EL (cell line): ENCODE measurements at places on chromosomes 16 and 17.

DNA sequence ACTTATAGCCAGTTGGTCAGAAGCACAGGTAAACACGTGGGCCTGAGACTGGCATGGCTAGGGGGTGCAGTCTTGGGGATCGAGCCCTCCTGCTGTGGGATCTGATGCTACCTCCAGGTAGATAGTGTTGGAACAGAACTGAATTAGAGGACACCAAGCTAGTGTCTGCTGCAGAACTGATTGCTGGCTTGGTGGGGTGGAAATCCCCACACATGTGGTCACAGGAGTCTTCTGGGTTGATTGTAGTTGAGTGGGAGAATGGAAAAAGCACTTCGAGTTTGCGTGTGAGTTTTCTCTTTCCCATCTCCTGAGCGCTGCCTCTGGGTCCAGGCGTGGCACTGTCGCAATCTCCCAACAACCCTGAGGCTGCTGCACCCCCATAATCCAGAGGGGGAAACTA lies 8.0 kb upstream of the SPATA32 start:
- DNase-seq = no peak

GRCh38 chr16:787321-787966 lies 737 bp downstream of the RPUSD1 start:
- DNase-seq = no peak

- DNase-seq = no peak
Observed at GRCh38 chr16:73122604-73123391, 74.9 kb upstream of the ZFHX3 start.

DNA sequence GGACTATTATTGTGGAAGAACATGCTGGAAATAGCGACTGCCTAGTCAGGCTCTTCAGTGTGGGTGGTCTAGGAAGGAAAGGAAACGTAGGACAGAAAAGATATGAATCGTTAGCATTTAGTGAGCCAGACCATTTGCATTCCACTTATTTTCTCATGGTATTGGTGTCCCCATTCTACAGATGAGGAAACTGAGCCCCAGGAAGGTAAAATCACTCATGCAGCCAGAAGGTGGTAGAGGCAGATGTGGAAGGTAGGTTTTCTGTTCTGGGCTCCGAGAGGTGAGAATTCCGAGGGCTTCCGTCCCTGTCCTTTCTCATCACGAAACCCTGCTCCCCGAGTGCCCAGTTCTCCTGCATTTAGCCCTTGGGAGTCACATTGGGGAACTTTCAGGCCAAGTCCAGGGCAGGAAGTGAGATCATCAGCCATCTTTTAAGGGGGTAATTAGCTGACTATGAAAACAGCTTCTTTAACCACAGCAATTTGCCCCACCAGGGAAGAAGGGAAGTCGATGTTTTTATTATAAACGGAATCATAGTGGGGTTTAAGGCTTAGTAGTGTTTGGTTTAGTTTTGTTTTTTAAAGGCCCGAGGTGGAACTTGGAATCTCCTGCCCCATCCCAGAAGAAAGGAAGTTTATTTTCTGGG lies 110.7 kb upstream of the IRX3 start:
- DNase-seq = peak; percentile 79

DNA sequence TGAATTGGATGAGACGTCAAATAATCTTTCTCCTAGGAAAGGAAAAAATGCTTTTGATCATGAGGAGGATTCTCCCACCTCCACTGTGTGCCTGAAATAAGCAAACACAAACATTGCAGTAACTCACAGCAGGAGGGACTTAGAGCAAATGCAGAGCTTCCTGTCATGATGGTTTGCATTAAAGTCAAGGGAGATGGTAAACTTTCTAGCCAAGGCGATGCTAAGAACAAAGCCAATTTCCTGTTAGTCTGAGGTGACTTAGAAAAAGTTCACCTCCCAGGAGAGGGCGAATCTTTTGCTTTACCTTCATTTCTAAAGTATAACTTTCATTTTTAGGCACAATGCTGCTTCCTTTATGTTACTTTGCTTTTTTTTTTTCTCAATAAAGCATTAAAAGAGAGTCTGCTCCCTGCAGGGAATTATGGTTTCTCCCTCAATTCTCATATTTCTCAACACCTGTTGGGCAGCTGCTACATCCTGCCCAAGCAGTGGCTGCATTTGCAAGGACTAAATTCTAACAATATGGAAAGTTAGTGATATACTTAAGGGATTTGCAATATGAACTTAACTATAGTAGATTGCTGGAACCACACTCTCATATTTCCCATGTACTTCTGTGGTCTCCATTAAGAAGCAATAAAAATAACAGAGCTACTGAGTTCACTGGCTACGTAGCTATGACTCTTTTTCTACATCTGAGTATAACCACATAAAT lies 175.6 kb downstream of the PCTP start:
- no peak for DNase-seq

DNA sequence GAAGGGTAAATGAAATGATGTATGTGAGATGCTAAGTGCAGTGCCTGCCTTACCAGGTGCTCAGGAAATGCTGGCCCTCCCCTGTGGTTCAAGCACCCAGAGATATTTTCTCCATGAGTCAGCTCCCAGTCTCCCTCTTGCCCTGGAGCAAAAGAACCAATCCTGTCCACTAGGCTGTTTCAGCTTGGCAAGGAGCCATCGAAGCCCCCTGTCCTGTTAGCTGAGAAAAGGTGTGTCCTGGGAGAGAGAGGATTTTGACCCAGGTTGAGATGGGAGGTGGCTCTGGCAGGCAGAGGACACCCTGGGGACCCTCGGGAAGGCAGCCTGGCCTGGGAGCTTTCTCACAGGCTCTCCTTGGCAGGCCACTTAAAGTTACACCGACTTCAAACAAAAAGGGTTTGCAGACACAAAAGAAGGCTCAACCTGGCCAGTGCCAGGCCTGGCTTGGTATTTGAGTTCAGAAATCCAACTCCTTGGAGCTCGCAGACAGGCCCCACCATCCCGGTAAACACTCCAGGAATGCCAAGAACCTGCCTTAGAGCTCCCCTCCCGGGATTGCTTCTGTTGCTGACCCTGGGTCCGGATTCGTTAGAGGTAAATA lies 29.6 kb downstream of the NTN1 start:
- peak; percentile 49 for DNase-seq

GRCh38 chr16:87800497-87800896 lies 34.7 kb upstream of the KLHDC4 start:
- DNase-seq = no peak

- DNase-seq = no peak
Observed at GRCh38 chr16:19883296-19883965, 1.2 kb downstream of the GPRC5B start.

- no peak for DNase-seq
Observed at GRCh38 chr17:50192144-50192617, 9.2 kb downstream of the COL1A1 start.

GRCh38 chr16:50323335-50324011 lies 45.3 kb downstream of the BRD7 start:
- DNase-seq = peak; percentile 48

DNA sequence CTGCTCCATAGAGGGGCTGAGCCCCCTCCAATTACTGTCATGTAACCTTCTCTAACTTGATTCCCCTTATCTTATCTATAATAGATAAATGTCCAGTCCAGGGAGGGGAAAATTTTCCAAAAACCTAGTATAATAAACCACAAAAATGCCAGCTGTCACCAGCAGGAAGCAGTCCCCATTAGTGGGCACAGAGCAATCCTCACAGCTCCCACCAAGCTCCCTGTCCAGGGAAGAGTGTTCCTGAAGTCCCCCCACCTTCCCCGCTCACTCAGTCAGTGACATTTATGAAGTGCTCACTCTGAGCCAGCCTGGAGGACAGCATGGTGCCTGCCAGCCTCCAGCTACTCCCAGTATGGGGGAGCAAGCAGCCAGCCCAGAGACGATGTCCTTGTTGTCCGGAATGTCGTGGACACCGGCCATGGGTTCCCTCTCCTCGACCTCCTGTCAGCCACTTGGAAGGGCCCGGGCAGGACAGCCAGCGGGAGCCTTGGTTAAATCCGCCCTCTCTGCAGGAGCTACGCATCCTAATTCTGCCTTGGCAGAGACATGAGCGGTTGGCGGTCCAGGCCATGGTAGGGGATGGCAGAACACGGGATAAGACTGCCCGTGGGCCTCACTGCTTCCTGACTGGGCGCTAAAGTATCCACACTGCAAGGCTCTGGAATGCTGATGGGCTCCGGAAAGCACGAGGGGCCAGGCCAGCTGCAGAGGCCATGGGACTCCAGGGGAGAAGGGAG lies 102.0 kb upstream of the CDH5 start:
- no peak for DNase-seq

DNA sequence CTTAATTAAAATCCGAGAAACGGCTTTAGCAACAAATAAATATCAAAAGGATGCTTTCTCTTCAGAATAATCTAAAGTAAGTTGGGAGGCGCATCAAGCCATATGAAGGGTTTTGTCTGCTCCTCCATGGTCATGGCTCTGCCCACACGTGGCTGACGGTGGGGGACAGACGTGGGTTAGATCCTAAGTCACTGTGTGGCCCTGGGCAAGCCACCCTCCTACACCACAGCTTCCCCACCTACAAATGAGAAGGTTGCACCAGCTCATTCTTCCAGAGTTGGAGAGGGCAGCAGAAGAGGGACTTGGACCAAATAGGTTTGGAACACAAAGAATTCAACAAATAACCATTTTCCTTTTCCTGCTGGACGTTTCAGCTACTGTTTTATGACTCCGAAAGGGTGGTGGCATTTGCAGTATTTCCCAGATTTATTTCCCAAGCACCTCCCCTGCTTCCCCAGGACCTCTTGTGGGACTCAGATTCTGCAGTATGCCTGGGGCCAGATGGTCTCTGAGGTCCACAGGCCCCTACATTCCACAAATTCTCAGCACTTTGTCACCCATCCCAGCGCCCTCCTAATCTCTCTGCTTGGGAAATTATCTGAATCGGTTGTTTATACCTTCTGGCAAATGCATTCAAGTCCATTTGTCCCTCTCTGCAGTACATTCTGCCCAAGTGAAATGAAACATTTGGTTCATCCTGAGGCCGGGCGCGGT lies 17.8 kb downstream of the LRRC75A start:
- peak; percentile 88 for DNase-seq

DNA sequence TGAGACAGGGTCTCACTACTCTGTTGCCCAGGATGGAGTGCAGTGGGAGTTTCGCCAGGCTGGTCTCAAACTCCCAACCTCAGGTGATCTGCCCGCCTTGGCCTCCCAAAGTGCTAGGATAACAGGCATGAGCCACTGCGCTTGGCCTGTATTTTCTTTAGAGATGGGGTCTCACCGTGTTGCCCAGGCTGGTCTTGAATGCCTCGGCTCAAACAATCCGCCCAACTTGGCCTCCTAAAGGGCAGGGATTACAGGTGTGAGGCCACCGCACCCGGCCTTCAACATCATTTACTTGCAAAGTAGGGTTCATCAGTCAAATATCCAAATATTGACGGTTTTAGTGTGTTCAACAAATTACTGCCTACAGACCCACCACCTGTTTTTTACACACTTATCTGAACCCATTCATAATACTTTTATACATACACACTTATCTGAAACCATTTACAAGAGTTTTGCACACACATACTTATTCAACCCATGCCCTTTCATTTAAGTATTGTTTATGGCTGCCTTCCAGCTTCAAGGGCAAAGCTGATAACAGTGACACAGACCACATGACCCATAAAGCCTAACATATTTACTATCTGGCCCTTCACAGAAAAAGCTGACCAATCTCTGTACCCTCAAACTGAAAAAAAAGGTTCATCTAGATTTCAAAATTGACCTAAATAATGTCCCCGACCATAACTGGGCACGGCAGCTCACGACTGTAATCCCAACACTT lies 11.9 kb downstream of the TMEM170A start:
- DNase-seq = no peak

DNA sequence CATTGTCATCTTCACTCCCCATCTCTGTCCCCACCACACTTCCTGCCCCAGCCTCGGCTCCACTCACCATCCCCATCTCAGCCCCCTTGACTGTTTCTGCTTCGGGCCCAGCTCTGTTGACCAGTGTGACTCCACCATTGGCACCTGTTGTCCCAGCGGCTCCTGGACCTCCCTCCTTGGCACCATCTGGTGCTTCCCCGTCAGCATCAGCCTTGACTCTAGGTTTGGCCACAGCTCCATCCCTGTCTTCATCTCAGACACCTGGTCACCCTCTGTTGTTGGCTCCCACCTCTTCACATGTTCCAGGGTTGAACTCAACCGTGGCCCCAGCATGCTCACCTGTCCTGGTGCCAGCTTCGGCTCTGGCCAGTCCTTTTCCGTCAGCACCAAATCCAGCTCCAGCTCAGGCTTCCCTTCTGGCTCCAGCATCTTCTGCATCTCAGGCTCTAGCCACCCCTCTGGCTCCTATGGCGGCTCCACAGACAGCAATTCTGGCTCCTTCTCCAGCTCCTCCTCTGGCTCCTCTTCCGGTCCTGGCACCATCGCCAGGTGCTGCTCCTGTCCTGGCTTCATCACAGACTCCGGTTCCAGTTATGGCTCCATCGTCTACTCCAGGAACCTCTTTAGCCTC lies 24.4 kb upstream of the PHKG2 start:
- DNase-seq = no peak

DNA sequence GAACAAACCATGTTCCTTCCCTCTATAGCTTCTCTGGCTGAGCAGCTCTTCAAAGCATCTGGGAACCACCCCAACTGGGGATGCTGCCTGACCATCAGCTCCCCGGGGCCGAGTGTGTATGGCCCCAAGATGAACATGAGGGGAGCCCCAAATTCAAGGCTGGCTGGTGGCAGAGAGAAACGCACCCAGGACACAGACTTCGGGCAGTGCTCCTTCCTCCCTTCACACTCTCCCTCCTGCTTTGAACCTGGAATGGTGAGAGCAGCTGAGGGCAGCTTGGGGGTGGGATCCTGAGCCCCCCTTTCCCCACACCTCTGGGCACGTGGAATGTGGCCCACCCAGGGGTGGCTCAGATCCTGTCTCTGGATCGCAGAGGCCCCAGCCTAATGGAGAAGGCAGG lies 17.2 kb downstream of the TLE7 start:
- DNase-seq = no peak

GRCh38 chr16:10812312-10813098 lies 6.1 kb downstream of the TVP23A start:
- DNase-seq = no peak

DNA sequence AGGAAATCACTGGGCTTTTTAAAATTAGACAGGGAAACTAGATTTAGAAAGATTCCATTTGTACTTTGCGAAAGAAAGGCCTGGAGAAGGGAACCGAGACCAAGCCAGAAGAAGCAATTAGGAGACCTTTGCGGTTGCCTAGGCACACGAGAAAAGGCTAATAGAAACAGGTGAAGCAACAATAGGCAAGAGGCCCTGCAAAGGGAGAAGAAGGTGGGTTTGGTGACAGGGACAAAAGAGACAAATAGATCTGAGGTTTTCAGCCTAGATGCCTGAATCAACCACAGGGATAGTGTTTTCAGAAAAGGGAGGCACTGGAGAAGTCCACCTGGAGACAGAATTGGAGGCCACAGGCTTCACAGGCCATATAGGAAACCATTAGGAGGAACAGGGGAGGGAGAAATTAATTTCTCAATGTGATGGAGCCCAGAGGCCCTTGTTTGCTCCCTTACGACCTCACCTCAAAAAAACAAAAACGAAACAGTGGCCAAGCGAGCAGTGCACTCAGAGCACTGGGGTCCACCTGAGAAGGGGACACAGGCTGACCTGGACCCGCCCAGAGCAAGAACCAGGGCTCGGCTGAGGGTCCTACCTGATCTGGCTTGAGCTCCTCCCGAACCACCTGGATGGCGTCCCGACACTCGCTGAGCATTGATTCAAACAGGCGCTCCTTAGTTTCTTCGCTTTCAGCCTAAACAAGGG lies 22.3 kb downstream of the SRP68 start:
- no peak for DNase-seq

- peak; percentile 72 for DNase-seq
Observed at GRCh38 chr16:19502395-19503131, 19.3 kb downstream of the GDE1 start.

- peak; percentile 79 for DNase-seq
Observed at GRCh38 chr17:50364715-50365114, 8.3 kb downstream of the MRPL27 start.

GRCh38 chr17:71846561-71847110 lies 274.2 kb upstream of the SOX9 start:
- no peak for DNase-seq

- DNase-seq = no peak
Observed at GRCh38 chr16:30033270-30033669, 2.2 kb upstream of the TLCD3B start.
